T-helper 1 cell (primary cell): ENCODE measurements at places on chromosomes 4 and X.

DNA sequence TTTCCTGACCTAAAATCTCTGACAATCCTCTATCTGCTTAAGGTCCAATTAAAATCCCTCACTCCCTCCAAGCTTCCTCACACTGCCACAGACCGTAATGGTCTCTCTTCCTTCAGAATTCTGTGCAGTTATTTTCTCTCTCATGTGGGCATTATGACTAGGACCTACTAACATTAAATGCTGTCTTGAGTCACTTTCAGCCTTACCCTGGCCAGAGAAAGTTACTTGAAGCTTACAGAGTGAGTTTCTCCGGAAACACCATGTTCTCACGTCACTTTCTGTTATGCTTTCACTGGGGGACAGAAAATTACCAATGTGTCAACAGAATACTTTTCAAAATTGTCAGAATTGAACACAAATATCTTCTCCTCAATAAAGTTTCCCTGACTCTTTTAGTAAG lies 271.8 kb downstream of the INPP4B start:
- DNase-seq, result no peak

- no peak for DNase-seq
Measured at GRCh38 chrX:27597508-27597907, 7.4 kb downstream of the DCAF8L2 start.

DNA sequence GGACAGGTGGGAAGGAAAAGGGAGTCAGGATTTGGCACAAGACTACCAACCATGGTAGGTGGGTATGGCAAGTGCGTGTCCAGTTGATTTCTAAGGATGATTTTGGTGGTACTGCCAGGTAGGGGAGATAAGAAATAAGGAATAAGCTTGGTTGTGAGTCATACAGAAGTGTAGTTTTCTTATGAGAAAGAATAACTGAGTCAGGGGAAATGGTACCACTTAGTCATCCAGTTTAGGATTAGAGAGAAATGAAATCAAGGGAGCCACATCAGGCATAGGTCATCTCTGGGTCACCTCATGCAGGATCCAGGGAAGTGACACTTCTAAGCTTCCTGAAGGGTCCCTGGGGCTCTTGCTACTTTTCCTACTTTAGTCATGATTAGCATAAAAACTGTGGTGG lies 107.1 kb upstream of the C1GALT1C1 start:
- DNase-seq, result no peak

DNA sequence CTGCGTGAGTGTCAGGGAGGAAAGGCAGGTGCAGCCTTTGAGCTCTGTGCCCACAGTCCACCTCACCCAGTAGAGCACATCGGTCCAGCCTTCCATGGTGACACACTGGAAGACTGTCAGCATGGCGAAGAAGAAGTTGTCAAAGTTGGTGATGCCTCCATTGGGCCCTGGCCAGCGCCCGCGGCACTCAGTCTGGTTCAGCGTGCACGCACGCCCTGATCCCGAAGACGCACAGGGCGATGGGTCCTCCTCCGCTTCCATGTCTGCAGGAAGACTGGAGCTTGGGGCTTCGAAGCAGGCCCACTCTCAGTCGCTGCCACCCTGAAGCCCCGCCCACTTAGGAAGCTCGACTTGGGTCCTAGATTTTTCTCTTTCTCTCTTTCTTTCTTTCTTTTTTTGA lies 5.0 kb downstream of the CACNA1F start:
- DNase-seq, result no peak

GRCh38 chr4:137312257-137312656 lies 220.0 kb downstream of the PCDH18 start:
- DNase-seq, result no peak

- no peak for DNase-seq
Measured at GRCh38 chrX:13775837-13776236, 41.1 kb downstream of the GPM6B start.

DNA sequence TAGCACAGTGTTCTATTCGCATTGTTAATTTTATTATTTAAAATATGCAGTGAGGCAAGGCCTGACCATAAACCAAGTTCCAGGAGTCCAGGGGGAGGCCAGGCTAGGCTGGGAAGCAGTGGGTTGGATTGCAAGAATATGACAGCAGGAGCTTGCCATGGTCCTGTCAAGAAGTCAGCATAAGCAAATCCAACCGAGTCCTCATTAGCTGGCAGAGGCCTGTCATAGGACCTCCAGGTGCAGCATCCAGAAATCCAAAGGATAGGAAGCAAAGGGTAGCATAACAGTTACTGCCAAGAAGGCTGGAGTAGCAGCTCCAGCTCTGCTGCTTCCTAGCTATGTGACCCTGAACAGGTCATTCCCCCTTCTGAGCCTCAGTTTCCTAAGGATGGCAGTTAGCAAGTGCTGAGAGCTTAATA lies 13.4 kb downstream of the PJA1 start:
- DNase-seq, result no peak

DNA sequence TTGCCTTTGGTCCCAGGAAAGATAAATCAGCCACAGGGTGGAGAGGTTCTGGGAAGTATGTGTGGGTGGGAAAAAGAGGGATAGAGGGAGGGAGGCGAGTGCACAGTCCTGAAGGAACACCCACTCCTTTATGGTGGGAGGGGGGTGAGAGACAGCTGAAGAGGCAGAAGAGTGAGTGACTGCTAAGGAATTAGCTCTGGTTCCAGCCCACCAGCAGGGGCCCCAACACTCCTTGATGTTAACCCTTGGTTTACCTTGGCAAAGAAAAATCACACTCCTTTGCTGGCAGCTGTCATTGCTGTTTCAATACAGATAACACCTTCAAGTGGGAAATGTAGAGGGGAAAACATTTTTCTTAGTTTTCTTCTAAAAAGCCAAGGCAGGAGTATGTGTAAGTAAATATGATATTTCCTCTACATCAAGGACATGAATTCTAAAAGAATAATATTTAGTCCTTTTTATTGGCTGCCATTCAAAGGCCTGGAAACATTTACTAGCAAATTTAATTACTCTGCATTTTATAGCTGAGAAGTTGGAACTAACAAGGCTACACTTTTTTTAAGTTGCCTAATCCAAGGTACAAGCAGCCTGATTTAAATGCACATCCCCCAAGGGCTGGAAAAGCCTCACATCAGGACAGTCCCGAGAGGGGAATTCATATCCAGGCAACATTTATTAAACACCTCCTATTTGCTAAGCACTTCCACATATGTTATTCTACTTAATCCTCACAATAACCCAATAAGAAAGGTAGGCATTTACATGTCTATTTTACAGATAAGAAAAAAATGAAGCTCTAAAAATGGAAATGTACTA lies 81.7 kb downstream of the HS6ST2 start:
- DNase-seq, result no peak

- no peak for DNase-seq
Measured at GRCh38 chr4:94613248-94613647, 144.5 kb upstream of the BMPR1B start.

- no peak for DNase-seq
Measured at GRCh38 chr4:176090115-176090514, 24.5 kb downstream of the WDR17 start.

GRCh38 chr4:168696280-168696679 lies 199.4 kb downstream of the PALLD start:
- no peak for DNase-seq

DNA sequence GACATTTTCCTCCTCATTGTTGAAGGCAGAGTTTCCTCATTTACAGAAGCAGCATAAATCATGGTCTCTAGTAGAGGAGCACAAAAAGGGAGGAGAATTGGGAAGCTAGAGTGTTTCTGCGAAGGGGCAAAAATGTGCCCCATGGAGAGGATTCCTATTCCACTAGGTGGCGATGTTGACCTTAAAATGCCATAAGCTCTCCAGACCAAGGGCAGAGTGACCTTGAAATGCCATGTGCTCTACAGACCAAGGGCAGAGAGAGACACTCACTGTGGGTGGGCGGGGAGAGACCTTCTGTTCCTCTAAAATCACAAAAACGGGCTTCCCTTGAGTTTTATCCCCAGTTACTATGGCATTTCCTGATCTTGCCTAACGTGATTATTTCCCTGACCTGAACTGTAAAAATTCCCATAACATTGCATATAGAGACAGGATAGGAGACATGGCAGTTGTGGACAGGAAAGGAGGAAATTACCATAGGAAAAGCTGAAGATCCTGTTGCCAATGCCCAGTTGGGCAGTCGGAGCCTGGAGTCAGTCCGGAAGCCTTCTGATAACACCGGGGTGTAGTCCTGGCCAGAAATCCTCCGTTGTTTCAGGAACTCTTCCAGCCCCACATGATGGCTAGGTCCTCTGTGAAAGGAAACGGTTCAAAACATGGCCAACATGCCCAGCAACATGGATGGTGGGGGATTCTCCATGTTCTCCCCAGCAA lies 567.7 kb downstream of the MAGEB5 start:
- no peak for DNase-seq

DNA sequence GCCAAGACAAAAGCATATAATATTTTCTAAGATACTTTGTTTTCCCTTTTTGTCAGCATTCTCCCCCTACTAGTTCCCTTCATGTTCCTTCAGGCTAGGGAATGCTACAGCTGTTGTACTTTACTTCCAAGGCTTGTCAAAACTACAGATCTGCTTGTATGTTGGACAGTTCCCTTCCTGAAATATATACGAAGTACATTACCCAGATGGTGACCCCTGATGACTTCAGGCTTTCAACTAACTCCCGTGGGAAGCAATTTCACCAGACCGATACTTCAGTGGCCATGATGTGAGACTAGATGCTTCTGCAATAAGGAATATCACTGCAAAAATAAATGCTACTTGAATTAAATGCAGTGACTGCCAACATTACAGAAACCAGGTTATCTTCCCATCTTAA lies 332.8 kb downstream of the SH2D1A start:
- no peak for DNase-seq

DNA sequence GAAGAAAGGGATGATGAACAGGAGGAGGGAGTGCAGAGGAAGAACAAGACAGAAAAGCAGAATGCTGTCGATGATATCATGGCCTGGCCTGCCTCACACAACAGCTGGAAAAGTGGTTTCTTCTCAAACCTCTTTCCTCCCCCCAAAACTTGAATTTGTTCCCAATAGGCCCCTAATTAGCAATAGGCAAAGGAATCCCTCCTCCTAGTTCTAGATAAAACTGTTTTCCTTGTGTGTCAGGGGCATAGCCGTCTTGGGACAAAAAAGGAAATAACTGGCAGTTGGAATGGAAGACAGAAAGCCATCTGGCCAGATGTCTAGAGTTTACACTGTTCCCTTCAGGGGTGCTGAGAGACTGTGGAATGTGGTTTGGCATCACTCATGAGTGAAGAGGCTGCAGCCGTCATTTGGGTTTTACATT lies 177.8 kb upstream of the C1QTNF7 start:
- DNase-seq, result no peak

- no peak for DNase-seq
Measured at GRCh38 chr4:178778496-178778895, 1336.3 kb upstream of the AGA start.

- no peak for DNase-seq
Measured at GRCh38 chrX:72408885-72409284, 103.2 kb upstream of the CITED1 start.

- no peak for DNase-seq
Measured at GRCh38 chr4:132710971-132711370, 438.1 kb upstream of the PCDH10 start.

DNA sequence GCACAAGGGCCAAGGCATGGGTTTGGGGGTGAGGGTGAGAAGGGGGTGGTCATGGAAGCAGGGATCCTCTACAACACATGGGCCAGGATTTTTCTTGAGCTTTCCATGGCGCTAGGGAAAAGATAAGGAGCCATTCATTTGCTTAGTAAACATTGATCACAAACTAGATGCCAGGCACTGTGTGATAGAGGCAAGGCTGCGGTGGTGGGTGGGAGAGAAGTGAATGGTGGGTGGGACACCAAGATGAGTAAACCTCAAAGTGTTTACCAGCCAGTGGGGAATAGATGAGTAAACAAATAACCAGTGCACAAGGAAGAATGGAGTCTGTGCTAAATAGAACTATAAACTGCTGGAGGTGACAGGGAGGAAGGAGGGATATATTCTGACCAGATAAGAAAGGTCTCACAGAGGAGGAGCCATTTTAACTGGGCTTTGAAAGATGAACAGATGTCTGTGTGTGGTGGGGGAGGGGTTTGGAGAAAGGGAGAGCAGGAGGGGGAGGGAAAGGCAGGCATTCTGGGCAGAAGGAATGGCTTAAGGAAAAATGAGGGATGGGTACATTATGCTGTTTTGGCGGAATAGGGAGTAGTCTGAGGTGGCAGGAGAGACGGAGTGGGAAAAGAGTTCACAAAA lies 48.0 kb upstream of the LAS1L start:
- DNase-seq, result no peak

- no peak for DNase-seq
Measured at GRCh38 chr4:148415500-148415899, 26.7 kb downstream of the NR3C2 start.

DNA sequence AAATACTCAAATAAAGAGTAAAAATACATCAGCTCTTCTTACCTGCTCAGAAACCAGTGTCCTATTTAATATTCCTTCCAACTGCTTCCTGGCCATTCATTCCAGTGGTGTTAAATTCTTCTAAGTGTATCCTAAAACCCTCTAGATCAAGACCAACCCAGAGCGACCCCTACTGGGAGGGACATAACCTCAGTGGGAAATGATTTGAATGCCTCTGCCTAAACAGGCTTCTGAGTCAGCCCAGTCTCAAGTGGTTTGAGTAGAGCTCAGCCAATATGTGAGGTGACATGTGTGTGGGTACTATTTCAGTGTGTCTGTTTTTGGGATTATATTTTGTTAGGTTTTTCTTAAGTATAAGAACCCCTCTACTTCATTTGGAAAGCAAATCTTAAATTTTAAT lies 133.6 kb upstream of the ARHGEF9 start:
- no peak for DNase-seq

DNA sequence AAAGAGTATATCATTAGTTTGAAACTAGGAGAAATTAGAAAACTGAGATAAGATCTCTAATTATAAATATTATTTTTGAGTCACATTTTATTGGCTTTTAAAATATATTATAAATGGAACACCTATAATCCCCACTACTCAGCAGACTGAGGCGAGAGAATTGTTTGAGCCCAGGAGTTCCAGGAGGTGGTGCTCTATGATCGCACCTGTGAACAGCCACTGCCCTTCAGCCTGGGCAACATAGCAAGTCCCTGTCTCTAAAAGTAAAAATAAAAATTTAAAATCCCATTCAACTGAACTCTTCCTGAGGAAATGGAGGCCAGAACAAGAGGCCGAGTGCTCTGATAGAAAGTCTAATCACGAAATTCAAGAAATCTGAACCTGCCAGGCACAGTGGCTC lies 6.3 kb upstream of the C4orf36 start:
- DNase-seq, result no peak

DNA sequence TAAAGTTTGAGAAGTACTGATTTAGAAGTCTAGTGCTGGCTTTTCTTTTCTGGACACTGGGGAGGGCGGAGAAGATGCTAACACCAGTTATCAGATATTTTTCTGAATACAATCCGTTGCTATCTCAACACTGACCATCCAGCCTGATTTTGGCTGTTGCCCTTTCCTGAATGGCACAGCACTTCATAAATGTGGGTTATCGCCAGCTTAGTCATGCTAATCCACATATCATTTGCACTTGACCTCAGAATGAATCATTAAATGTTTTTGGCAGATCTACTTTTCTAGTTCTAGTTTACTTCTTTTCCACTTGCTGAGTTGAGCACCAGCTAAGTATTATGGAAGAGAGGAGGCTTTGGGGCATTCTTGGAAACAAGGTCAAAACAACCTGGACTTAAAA lies 60.8 kb upstream of the ESX1 start:
- DNase-seq, result no peak

GRCh38 chrX:65750674-65751469 lies 83.4 kb downstream of the MSN start:
- no peak for DNase-seq
